ENCODE measurements at places on chromosomes 16 and 17.

DNA sequence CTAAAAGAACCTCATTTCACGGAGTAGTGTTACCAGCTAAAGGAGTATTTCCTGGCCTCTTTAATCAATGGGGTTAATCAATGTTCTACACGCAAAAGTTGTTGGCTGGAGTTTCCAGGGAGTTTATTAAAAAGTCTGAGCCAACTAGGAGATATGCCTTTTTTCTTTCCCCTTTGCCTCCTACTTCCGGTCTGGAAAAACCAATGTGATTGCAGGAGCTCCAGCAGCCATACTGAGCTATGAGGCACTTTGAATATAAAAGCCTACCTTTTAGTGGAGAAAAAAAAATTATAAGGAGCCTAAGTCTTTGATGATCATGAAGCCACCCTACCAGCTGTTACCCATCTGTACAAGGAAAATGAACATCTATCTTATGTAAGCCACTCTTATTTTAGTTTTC is 17.9 kb upstream of the ERCC4 start:
- DNase-seq = no peak

DNA sequence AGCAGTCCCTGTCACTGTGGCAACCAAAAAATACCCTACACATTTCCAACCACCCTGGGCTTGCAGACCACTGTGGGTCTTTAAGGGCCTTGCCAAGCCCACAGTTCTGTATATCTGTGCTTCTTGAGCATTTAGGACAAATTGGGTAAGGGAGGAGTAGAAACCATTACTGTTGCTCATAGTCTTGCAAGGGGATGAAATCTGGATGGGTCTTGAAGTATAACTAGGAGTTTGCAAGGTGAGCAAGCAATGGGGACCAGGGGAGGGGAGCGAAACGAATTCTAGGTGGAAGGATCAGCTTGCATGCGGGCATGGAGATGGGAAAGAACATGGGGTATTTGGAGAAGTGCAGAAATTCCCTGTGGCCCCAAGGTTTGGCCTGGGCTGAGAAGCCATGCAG is 202.9 kb downstream of the RAB11FIP4 start:
- no peak for DNase-seq

GRCh38 chr16:48099455-48099854 is 56.3 kb downstream of the ABCC12 start:
- no peak for DNase-seq

DNA sequence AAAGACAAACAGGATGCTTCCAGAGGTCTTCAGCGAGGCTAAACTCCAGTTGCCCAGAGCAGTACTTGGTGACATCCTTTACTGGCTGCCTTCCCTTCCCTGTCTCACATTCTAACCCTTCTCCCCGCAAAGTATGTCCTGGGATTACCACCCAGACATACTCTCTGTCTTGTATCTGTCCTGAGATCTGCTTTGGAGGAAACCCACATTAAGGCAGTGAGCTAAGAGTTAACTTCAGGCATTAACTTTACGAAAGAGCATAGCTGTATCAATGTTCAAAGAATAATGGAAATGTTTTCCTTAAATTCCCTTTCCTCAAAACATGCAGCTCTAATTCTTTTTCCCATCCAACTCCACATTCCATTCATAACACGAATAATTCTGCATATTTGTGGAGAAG is 385.2 kb downstream of the NPIPA8 start:
- DNase-seq = peak; percentile 30

DNA sequence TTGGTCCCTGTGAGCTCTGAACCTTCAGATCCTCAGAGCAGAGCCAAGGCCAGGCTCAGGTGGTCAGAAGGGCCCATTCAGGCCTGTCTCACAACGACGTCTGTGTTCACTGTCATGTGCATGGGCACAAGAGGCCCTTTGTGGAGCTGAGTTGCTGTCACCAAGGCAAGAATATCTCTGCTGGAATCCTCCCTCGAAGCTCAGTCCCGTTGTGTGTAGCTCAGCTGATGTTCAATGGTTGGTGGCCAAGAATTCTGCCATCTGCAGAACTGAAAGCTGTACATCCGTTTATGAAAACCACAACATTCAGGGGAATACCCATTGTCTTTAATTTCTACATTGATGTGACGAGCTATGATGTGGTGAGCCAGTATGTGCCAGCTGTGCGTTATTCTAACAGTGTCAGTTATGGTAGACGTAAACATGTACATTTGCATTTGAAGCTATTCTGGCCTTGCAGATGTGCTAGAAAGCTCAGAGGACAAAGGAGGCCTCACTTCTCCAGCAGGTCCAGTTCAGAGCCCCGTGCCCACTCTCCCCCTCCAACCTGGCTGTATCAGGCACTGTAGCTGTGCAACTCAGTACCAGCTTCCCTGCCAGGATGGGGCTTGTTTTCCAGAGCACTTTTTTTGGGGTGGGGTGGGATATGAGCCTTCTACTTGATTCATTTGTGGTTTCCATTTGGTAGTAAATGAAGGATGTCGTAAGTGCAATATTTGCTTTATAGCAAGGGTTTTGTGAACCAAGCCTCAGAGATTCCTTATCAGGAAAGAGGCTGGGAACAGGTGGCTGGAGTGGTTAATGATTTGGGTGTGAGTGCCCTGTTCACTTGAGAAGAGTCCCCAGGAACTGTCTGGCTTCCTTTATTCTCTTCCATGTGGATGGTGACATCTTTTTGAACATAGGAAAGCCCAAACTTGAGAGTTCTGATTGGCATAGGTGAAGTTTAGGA is 56.1 kb downstream of the B9D1 start:
- no peak for DNase-seq

DNA sequence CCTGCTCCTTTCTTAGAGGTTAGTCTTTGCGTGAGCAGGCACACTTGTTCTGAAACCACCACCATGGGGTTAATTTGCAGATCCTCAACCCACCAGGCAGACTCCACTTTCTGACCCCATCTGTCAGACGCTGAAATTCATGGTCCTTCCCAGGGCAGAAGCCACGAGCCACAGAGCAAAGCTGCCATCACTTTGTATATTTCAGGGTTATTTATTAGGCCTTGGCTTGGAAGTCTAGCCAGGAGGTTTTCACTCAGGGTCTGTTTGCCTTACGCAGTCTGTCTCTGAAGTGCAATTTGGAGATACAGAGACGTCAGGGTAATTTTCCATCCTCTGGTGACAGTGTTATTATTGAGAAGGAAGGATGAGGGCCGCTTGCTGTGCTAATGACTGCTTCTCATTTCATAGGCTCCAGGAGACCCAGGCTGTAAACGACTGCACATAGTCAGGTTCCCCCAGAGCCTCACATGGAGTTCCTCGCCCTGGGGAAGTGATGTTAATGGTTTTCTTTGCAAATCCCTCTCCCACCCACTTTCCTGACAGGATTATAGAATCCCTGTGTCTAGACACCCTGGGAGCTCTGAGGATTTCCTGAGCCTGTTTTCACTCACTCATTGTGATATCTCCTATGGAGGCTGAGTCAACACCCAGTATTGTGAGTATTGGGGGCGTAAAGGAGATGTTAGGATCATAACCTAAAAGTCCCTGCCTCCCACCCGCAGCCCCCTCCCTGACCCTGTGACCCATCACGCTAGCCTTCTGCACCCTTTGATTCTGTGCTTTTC is 269.0 kb downstream of the ABCC12 start:
- DNase-seq = no peak

DNA sequence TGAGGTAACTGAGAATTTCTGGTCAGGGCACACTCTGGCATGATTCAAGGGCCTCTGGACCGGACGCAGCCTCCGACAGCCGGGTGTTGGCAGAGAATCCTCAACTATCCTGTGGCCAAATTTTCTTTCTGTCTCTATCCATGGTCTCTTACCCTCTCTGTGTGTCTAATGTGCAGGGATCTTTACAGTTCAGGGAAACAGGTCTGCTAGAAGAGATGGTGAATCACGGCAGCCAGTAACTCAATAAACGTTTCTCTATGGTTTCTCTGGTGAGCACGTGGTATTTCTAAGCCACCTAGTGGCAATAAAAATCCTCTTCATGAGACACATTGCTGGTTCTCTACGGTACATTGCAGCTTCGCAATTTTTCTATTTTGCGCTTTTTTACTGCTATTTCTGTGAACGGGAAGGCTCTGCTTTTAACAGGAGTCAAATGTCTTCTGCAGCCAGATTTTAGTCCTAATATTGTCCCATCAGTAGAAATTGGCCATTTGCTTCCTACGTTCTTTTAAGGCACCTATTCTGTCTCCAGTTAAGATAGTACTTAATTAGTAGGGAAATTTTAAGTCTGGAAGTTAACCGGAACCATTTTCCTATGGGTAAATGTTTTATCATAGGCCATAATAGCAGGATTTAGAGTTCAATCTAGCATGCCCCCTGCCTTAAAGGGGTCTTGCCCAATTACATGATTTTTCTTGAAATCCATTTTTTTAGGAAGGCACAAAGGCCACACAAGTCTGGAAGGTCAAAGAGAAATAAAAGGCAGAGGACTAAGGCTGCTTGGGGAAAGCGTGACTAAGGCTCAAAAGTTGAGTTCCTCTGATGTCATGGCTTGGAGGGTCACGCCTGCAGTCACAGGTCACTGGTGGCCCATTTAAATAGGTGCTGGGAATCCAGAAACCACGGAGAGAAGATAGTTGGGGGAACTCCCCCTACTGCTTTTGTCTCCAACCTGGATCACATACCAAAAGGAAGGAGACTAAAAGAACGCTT is 31.5 kb downstream of the QPRT start:
- peak; percentile 77 for DNase-seq

GRCh38 chr16:27730661-27731210 is 180.8 kb downstream of the KATNIP start:
- no peak for DNase-seq

GRCh38 chr17:74198694-74199093 is 4.8 kb upstream of the RPL38 start:
- no peak for DNase-seq

DNA sequence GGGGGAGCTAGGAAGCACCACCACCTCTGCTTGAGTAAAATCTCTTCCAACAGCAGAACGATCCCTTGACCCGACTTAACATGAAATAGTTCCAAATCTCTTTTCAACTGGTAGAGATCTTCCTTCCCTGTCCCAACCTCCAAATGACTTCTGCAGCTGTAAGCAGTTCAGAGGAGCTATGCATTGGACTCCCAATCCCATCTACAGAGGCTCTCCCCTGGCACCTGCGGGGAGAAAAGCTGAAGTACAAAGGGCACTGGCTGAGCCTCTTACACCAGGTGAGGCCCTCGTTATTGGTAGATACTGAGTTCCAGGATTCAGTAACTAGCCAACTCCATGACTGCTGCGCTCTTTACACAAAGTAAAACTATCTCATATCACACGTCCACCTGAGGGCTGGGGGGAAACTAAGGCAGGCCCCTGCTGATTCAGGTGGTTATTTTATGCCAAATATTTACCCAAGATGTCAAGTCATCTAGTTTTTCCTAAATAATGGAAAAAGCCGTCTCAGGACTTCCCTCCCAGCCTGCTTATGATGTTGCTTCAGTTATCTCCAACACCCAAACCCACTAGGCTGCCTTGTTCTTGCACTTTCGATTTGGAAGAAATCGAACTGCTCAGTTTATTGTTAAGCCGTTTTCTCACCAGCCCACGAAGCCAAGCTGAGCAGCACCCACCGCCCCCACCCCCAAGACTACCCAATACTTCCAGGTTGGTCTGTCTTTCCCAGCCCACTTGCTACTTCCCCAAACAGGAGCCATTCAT is 3.2 kb downstream of the ACTG1 start:
- DNase-seq = no peak

GRCh38 chr17:31130286-31131224 is 35.8 kb downstream of the NF1 start:
- no peak for DNase-seq

DNA sequence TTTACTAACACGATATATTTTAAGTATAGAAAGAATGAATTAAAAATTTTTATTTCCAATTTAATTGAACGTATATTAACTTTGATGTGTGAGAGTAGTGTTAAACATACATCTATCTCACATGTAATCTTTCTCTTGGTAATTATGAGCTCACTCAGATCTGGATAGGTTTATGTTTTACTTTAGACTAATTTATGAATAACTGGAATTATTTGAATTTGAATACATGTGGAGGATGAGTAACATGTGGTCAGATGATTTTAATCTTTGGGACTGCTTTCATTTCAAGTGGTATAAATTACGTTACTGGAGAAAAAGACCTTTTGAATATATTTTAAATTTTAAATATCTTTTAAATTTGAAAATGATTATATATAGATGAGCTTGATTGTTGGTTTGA is 49.9 kb upstream of the RHBDL3 start:
- DNase-seq = no peak

GRCh38 chr17:40130352-40131042 is 8.7 kb downstream of the MSL1 start:
- no peak for DNase-seq

DNA sequence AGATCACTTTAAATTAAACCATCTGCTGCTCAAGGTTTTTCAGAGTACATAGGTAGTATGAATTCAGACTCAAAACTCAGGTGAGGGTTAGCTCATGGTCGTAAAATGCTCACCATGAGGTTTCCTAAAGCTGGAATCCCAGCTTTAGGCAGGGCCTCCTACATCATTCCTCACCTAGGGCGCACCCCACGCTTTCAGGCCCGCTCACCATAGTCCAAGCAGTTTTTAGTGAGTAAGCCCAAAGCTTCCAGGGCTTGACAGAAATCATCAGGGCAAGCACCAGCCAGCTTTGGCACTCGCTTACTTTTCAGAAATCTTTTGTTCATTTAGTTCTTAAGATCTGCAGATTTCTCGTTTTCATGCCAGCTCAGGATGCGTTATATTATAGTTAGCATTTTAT is 89.8 kb downstream of the HIC1 start:
- DNase-seq = no peak

GRCh38 chr16:63925221-63925620 is 1196.6 kb downstream of the CDH11 start:
- DNase-seq = no peak

DNA sequence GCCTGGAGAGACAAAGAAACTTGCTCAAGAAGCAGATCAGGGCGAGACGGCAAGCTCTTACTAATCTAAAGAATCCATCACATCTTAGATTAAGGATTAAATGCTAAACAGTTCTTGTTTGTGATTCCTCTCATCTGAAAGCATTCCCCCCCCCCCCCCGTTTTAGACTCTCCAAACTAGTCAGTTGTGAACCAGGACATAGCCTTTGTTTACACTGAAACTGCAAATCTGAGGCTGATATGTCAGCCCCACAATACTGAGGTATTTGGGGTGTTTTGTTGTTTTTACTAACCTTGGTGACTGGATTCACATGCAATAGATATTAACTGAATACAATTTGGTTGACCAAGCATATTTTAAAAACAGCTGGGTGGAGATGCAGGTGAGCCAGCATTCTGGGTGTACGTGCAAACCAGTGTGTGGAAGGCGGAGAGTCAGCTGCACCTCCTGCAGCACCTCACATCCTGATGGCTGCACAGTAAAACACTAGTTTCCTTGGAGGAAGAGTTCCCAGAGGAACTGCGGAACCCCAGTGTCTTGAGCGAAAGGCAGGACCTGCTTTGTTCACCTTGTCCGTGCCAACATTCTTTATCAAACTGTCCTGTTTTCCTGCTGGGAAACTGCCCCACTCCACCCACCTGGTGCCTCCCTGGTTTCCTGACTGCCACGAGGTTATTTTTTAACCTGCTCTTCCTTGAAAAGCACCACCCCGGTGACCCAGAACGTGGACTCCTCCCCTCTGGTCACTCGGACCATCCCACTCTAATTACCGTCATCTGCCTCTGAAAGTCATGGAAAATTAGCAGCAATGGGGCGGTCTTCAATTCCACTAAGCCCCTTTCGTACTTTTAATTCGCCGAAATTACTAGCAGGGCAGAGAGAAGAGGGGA is 1.2 kb upstream of the YPEL2 start:
- no peak for DNase-seq

Data from AG08395 (cell line).